ENCODE measurements at places on chromosomes 3 and 15.

DNA sequence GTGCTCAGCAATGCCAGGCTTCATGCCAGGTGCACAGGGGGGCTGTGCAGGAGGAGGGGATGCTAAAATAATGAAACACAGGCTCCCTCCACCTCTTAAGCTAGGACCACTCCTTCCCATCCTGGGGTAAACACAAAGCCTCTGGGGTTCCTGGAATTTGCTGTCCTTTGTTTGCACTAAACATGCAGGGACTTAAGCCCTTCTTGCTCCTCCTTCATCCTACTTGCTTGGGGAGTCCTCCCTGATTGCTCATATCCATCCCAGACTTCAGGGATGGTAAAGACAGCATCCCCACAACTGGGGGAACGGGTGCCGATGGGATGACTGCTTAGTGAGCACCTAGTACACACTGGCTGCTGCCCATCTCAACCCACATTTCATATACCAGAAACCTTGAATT is 5.1 kb downstream of the LINGO1 start:
- DNase-seq: no peak

DNA sequence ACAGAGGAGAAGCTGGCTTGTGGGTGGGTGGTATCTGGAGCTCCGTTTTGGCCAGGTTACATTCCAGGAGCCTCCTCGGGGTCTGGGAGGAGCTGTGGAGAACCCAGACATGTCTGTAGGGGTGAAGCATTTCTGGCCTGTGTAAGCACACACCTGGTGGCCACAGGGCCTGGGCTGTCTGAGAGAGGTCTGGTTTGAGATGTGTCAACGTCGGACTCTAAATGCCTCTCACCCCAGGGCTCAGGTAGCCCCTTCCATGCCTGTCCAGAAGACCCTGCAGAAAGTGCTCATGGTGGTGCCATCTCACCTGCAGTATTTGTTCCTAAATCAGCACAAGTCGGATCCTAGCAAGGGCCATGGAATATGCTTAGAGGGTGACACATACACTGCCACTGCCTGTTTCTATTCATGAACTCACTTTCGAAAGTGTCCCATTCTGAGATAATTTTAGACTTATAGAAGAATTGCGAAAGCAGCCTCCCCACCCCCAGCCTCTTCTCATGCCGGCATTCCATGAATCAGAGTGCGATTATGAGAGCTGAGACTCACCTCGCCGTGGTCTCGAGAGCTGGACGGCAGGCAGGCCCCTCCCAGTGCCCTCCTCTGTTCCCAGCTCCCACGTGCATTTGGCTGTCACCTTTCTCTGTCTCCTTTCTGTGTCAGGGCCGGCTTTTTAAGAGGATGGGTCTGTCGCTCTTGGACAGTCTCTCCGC is 63.7 kb downstream of the KLF15 start:
- no peak for DNase-seq

DNA sequence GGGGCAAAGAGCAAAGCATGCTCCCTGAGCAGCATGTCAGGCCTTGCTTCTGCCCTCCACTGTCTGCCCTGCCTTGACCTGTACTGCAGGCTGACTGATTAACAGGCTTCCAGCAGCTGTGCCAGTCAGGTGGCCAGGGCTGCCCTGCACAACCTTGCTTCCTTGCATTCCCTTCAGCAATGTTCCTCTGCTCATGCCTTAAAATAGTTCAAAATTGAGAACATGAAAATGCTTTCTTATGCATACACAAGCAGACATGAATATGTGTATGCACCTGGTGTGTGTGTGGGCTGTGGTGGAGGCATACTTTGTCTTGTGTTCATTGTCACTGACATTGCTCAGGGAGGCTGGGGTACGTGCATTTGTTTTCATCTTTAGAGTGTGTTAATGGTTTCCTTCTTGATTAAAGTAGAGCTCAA is 1.2 kb upstream of the SLC22A13 start:
- no peak for DNase-seq

DNA sequence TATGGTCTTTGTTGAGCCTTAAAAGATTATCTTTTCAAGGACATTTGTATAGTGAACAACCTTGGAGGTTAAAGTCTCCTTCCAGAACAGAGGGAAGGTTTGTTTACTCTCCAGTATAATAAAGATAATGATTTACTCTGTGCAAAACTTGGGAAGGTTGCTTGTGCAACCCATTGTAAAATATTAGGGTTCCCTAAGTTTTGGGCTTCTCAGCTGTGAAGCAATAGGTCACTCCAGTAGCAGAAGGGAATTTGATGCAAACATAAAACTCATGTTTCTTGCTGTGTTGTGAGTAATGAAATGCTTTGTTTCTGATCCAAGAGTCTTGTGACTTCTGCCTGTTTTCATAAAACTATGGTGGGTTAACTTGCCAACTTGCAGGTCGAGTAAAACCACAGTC is 177.5 kb downstream of the SUCNR1 start:
- DNase-seq: no peak

Measured in pons (tissue), 1 donor.